ENCODE measurements at places on chromosomes 1 and 21.

- no peak for DNase-seq
Observed at GRCh38 chr1:103945774-103946173, 196.1 kb downstream of the AMY1C start.

DNA sequence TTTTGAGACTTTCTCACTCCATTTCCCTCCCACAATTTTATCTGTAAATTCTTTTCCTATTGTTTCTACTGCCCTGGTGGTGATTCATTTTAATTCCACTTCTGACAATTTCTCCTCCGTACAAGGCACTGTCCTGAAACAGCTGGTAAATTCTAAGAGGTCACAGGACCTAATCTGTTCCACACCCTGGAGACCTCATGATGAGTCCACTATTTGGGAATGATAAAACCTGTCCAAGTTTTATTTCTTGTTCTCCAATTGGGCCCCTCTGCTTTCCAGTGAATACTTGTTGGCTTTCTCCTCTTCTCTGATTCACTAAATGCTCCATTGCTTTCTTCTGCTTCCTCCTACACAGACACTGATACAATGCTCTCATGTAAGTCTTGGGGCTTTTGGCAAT, 343.1 kb upstream of the DUSP10 start:
- DNase-seq: no peak

DNA sequence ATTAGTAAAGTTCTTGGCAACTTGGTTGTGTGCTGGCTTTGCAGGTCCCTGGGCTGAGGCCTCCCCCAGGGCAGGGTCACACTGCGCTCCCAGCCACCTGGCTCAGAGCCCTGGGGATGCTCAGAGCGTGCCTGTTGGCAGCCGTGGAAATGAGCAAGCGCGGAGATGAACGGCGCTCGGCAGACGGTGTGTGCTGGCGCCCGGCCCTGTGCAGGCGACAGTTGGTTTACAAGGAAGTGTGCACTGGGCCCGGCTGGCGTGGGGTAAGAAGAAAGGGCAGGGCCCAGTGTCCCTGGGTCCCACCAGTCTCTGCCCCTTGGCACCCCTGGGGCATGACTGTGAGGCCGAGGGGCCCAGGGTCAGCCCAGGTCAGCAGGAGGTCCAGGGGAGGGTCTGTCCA, 25.7 kb upstream of the PEX10 start:
- no peak for DNase-seq

GRCh38 chr1:104991702-104992101, 1242.0 kb downstream of the AMY1C start:
- DNase-seq: no peak

DNA sequence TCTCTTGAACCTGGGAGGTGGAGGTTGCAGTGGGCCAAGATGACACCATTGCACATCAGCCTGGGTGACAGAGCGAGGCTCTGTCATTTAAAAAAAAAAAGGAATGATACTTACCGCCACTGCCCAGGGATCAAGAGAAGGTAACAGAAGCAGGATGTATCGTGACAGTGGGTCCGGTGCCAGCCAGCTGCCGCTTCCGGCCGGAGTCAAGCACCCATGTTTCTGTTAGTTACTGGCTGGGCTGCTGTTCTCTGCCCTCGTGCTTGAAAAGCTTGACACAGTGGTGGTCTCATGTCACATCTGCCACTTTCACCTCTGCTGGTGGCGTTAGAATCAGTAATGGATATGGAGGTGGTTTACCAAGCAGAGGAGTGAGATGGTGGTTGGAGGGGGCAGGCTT, 21.0 kb downstream of the IFNGR2 start:
- DNase-seq: no peak

DNA sequence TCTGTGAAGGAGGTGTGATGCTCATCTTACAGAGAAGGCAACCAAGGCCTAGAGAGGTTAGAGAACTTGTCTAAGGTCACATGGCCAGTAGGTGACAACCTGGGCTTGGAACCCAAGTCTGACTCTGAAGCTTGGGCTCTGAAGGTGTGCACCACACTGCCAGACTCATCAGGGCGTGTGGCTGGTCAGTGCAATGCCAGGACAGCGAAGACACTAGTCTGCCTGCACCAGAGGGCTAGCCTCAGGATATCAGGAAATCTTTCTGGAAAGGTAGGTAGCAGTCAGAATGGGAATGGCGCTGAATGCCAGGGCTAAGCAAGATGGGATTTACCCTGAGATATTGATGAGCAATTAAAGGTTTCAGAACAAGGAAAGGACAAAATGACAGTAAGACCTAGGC, 34.9 kb downstream of the ELK4 start:
- no peak for DNase-seq

- DNase-seq: no peak
Observed at GRCh38 chr1:156904187-156904959, 10.9 kb downstream of the PEAR1 start.

GRCh38 chr1:90671741-90672140, 45.4 kb downstream of the BARHL2 start:
- DNase-seq: no peak

DNA sequence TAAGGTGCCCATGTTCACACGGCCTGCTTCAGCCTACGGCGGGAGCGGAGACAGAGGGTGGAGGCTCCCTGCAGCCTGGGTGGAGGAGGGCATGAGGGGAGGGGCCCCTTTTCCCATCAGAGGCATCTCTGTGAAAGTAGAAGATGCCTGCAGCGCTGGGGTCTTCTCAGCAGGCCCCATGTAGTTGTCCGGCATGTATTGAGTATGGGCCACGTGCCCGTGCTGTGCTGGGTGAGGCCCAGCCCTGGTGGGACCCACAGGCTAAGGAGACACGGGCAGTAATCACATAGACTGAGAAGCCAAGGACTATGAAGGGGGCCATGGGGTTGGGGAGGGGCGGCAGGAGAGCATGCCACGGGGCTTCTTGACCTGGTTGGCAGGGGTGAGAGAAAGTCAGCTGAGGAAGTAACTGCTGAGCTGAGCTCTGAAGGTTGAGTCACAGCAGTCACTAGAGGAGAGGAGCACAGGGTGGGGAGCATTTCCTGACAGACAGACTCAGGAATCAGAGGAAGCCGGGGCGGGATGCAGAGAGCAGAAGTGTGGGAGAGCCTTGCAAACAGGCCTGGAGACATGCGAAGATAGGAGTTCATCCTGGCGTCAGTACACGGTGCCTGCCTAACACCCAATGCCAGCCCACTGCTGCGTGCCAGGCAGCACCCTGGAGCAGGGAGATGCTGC, 21.6 kb downstream of the PSEN2 start:
- no peak for DNase-seq

GRCh38 chr1:180206581-180206980, 23.5 kb upstream of the LHX4 start:
- DNase-seq: no peak

DNA sequence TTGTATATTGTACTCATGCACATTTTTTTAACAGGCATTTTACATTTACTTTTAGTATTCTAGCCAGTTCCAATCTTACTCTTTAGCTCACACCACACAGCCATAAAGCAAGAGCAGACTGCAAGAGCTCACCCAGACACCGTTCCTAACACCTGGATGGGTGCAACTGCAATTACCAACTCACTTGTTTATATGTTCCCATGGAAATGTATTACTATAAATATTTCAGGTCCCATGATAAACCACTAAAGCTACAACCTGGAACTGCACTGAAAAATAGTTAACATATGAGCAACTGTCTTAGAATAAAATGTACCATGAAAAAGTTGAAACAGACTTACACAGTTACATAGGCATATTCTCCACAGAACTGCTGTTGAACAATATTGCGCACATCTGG, 30.8 kb downstream of the USP48 start:
- no peak for DNase-seq

DNA sequence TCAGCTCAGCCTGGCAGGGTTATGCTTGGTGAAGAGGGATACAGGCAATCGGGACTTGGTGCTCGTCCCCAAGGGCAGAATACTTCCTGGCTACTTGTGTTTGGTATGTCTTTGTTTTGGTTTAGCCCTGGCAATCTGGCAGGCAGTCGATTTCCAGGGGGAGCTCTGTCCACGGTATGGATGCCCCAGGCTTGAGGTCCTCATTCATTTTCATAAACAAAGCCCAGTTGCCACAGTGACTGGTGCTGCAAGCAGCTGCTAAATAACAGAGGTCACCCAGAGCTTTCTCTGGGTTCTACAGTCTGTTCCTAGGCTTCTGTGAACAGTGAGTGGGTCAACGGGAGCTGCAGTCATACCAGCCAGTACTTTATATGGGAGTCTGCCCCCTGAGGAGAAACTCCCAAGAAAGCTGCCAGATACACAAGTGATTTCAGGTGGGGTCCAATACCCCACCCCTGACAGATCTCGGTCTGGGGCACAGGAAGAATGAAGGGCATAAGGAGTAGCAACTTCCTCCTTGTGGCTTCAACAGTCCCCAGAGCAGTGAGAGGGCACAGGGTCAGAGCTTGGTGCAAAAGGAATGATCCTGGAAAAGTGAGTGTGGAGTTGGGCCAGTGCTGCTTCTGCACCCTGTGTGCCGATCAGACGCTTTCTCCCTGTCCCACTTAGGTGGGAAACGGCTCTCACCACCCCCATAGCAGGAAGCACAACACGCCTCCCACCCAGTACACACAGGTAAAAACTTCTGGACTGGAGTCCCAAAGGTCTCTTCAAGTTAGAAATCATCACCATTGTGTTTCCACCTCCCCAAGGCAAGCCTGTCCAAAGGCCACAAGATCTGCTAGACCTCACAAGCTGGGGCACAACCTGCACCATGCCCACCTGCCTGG, 55.5 kb downstream of the TGFBR3 start:
- no peak for DNase-seq

DNA sequence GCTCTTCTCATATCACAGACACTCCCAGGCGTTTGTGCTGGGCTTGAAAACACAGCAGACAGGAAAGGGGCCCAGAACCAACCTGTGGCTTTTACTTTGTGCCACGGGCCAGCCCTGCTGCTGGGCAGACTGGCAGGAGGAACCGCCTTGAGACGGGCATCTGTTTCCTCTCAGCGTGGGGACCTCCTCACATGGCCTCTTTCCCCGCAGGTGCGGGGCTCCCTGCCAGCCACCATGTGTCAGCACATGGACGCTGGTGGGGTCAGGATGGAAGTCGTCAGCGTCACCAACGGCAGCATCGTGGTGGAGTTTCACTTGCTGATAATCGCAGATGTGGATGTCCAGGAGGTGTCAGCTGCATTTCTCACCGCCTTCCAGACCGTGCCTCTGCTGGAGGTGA, 47.8 kb downstream of the UMODL1 start:
- no peak for DNase-seq

Measured in stimulated activated CD8-positive, alpha-beta memory T cell treated with anti-CD3 and anti-CD28 coated beads, Interleukin-4, amount 100 ng/mL, for 4 hours (primary cell).